ENCODE measurements at places on chromosomes 7 and 10. TPM values are rescaled to one million over a fixed set of nuclear protein-coding genes. Genes with fewer than 3 reads are reported as not detected.

Gene CDHR3
- total RNA-seq: 6.0 TPM

GRCh38 chr10:69492746-69493462, 41.6 kb downstream of the TSPAN15 start:
- no peak for DNase-seq

DNA sequence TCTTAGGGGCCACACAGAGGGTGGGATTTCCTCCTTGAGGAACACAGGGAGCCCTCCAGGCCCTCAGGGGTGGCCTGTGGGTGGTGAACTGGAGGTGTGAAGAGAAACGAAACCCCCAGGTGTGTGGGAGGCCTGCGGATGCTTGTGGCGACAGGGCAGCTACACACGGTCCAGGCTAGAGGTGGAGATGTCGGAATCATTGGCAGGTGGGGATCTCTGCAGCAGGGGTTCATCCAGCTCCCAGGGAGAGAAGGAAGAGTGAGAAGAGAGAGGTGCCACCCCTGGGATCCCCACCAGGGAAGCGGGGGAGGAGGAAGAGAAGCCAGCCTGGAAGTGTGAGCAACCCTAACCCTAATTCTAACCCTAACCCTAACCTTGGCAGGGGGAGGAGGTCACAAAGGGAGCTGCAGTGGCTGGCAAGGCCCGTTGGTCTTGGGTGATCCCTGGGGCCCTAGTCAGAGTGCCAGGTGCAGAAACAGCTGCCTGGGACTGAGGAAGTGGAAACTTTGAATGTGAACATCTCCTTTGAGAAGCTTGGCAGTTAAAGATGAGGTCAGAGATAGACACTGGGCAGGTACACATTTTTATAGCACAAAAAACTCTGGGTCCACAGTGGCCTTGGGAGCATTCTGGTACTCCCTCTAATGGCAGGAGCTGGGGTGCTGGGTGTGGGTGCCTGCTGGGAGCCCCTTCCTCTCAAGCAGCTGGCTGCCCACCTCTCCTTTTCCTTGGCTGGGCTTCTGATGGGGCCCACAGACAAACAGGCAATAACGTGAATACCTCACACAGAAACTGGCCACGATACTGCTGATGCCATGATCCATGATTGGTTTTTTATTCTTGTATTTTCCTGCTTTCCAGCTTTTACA, 6.8 kb upstream of the AEBP1 start:
- DNase-seq: no peak

DNA sequence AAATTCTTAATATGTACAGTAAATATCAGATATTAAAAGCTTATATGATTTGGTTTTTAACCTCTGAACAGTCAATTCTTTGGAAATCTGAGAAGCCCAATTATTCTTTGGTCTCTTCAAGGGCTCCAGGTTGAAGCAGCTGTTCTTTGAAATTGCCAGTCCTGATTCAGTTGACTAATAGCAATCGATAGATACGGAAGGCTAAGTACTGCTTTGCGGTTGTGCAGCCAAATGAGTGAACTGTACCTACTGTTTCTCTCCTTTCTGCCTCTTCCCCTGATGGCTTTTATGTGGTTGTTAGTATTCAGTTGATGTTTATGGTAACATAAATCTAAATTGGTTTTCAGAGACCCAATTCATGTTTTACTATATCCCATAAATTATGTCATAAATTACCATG, 103.1 kb upstream of the RPA3 start:
- no peak for DNase-seq

DNA sequence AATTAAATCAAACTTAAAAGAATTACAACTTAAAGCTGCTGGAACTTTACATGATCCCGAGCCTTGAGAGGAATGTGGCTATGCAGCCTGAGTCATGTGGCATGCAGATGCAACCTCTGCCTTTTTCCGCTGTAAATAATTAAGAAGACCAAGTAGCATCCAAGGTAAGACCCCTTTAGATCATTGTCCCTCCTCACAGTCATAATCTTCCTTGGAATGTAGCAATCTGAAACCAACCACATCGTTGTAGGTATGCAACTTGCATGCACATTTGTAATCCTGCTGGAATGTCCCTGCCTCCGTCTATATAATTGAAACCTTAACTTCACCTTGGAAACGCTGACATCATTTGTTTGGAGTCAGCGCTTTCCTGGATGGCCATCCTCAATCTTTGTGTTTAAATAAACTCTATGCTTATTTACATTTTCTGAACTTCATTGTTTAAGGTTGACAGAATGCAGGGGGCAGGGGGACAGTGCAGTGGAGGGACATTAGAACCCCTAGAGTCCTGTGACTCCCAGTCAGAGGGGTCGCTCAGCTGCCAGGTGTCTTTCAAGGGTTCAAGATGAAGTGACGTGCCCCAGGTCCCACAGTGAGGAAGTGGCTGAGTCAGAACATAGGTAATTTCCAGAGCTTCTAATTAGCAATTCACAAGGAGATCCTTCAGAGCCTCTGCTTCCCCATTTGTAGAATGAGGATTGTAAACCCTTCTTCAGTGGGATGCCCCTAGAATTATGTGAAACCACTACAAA, 110.7 kb downstream of the RALA start:
- DNase-seq: no peak

Measured in ureter (tissue), 1 donor.